ENCODE measurements at places on chromosomes 1 and 21.
A peak's percentile ranks its signal among the peaks of the same experiment; 100 is the strongest.

- DNase-seq: no peak
These were observed 1.6 kb downstream of the CD247 start for GRCh38 chr1:167516404-167517388.

GRCh38 chr1:1730870-1731269 is 6.7 kb upstream of the CDK11A start:
- DNase-seq: no peak

DNA sequence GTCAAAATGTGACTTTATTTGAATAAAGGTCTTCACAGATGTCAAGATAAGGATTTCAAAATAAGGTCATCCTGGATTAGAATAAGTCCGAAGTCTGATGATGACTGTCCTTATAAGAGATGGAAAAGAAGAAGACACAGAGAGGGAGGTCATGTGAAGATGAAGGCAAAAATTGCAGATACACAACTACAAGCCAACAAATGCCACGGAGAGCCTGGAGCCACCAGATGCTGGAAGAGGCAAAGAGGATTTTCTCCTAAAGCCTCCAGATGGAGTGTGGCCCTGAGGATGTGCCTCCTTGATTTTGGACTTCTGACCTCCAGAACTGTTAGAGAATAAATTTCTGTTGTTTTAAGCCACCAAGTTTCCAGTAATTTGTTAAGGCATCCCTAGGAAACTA is 31.2 kb downstream of the SLAMF1 start:
- no peak for DNase-seq

DNA sequence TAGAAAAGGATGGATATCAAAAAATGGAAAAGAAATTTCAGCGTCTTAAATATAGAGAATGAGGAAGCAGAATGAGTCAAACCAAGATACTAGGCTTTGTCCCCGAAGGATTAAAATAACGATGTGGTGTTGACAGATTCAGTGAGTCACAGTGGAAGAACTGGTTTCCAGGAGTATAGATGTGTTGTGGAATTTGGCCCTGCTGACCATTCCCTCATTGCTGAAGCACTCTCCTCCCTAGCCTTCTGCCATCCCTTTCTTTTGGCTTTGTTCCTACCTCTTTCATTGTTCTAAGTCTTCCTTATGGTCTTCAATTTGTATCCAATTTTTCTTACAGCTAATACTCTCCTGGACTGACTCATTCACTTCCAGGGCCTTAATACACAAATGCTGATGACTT is 23.1 kb upstream of the USP25 start:
- DNase-seq: no peak

- no peak for DNase-seq
These were observed 366.3 kb downstream of the HHAT start for GRCh38 chr1:210695026-210695425.

DNA sequence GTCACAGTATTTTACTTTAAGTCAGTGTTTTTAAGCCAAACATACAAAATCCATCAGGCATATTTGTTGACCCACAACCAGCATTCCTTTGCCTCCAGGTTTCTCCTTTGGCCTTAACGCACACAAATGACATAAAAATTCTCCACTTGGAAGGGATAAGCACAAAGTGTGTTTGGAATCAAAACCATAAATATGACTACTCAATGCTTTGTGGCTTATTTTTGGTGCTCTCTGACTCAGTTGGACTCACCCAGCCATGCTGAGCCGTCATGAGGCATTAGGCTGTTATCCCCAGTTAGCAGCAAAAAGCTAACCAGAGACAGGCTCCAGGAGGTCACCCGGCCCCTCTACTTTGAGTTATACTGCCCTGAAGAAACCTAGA is 948 bp downstream of the PRUNE1 start:
- DNase-seq: no peak

- DNase-seq: no peak
These were observed 57.4 kb downstream of the MEGF6 start for GRCh38 chr1:3553940-3554223.

DNA sequence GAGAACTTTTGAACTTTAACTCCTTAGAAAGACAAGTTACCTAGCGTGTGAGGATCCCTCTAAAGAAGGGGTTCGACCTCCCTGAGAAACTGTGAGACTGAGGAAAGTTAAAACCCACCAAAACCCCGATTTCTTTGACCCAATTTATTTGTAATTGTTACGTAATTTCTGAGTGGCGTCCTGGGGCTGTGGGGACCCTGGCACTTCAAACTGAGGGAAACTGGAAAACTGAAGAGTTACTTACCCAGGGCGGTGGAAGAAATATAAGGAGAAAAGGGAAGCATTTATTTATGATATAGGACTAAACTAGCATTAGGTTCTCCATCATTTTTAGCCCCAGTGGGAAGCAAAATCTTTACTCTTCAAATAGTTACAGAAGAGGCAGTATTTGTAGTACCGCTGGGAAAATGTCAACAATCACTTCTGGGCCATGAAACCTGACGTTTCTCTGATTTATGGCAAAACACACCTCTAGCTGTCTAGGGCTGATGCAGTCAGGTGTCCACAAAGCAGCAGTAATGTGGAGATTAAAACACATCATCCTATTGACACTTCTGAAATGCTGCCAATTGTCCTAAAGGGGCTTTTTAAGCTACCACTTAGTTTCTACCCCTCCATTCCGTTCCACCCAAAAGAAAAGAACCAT is 430 bp downstream of the S100B start:
- DNase-seq: no peak

DNA sequence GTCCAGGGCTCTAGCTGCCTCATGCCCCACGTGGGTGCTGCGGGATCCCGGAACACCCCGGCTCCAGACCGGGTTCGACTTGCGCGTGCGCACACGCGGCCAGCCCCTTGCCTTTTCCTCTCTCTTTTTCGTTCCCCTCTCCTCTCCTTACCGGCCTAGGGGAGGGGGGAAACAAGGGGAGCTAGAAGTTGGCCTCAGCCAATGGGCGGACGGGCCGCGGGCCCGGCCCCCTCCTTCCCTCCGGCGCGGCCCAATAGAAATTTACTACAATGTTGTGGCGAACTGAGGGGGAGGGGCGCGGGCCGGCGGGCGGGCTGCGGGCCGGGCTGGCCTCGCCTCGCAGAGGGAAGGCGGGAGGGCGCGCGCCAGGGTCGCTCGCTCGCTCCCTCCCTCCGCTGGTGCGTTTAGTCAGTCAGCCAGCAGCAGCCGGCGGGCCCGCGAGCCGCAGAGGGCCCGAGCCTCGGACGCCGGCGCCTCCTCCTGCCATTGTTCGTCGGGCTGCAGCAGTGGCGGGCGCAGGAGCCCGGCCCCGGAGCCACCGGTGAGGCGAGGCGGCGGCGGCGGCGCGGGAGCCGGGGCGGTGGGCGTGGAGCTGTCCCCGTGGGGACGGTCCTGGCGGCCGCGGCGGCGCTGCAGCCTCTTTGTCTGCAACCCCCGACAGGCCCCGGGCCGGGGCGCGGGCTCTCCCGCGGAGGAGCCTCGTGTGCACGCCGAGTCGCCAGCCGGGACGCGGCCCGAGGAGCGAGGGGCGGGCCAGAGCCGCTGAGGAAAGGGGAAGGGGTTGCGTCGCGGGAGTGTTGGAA is at the start of gene EPB41:
Gene EPB41, plus strand, starts transcription at position 342 of the 803 bp plus-strand sequence. CDS start 72,869 bp downstream, outside the sequence.
- DNase-seq: peak; percentile 90

GRCh38 chr1:222889440-222889839 is 74.6 kb downstream of the DISP1 start:
- no peak for DNase-seq

- no peak for DNase-seq
These were observed 20.4 kb upstream of the FHAD1 start for GRCh38 chr1:15226388-15227255.

DNA sequence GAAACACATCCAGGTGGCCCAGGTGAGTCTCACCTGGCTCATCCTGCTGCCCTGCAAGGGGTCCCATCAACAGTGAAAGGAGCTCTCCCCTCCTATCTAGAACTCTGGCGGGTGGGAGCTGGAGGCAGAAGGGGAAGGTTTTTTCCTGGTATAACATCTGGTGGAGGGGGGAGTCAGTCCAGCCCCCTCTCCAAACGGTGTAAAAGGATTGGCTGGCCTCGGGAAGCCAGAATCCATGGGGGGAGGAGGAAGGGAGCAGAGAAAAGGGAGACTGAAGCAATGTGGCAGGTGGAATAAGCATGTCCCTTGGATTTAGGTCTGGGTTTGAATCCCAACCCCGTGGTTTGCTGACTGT is 1.2 kb upstream of the CAMK2N1 start:
- DNase-seq: no peak

GRCh38 chr1:38117444-38117887 is 70.9 kb upstream of the POU3F1 start:
- no peak for DNase-seq

DNA sequence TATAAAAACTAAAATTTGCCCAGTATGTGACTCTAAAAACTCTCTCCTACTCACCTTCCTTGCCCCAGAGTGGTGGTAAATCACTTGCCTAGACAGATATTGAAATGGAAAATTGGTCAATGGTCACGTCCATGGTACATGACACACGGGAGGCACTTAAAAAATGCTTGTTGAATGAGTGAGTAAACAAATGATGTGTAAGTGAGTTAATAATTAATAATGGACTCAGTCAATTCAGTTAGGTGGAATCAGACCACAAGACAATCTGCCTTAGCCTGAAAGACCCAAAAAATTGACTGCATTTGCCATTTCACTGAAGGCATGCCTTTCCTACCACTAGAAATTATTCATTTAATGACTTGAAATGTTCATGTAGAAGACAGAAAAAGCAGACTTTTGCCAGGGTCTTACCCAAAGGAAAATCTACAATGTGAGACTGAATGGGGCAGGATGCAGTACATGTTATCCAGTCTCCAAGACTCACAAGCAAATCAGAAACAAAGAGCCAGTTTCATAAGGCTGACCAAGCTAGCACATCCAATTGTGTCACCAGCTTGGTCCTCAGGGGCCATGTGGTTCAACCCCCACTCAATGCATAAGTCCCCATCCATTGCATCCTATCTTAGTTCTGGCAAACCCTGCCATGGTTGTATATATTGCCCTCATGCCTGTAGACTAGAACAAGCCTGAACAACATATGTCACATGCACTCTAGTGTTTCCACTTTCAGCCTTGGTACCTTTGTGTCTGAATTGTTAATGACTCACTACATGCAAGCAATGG is 73.6 kb downstream of the TBX15 start:
- no peak for DNase-seq

DNA sequence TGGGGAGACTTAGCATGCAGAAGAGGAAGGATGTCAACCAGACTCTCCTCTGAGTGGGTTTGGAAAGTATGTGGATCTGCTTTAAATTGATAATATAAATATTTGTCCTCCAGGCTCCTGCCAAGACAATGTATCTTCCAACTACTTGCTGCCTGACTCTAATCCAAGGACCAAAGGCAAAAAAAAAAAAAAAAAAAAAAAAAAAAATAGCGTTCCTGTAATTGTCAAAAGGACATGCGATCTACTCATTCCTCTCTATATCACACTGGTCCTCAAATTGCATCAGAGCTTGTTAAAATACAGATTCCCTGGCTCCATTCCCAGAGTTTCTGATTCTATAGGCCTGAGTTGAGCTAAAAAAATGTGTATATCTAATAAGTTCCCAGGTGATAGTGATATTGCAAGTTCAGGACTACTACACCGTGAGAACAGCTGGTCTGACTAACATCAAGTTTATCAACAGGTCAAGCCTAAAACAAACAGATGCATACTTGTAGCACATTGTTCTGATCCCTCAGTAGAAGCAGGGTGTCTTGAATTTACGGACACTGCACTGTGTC is 141.3 kb downstream of the TNR start:
- no peak for DNase-seq

- DNase-seq: no peak
These were observed 744 bp upstream of the WDR26 start for GRCh38 chr1:224435318-224435763.

- no peak for DNase-seq
These were observed 176.1 kb downstream of the CLIC6 start for GRCh38 chr21:34844924-34845238.

- DNase-seq: no peak
These were observed 101.1 kb upstream of the TIAM1 start for GRCh38 chr21:31445137-31445536.

DNA sequence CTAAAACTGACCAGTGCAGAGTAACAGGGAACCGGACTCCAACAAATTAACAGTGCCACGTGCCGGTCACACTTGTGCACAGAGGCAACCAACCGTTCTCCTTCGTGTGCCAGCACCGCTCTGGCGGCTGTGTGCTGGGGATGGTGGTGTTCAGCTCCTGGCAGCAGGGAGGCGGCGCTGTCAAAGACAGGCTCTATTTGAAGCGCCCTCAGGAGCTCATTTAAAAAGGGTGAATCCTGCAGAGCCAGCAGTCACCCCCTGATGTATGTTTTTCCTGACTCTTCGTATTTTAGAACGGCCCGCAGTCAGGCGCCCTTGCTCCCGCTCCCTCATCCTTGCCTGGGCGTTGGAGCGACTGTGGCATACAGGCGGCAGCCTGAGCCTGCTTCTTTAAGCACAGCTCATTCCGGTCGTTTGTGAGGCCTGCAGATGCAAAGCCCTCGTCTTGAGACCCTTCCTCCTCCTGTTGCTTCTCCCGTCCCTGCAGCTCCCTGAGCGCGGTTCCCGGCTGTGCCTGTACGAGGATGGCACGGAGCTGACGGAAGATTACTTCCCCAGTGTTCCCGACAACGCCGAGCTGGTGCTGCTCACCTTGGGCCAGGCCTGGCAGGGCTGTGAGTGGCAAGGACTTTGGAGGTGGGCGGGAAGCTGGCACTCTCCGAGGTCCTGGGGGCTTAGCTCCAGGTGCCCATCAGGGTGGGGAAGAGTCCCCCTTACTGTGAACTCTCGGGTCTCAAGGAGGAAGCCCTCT is 1.1 kb downstream of the DFFB start:
- peak; percentile 35 for DNase-seq

GRCh38 chr1:241186716-241187115 is 170.3 kb downstream of the RGS7 start:
- DNase-seq: no peak

DNA sequence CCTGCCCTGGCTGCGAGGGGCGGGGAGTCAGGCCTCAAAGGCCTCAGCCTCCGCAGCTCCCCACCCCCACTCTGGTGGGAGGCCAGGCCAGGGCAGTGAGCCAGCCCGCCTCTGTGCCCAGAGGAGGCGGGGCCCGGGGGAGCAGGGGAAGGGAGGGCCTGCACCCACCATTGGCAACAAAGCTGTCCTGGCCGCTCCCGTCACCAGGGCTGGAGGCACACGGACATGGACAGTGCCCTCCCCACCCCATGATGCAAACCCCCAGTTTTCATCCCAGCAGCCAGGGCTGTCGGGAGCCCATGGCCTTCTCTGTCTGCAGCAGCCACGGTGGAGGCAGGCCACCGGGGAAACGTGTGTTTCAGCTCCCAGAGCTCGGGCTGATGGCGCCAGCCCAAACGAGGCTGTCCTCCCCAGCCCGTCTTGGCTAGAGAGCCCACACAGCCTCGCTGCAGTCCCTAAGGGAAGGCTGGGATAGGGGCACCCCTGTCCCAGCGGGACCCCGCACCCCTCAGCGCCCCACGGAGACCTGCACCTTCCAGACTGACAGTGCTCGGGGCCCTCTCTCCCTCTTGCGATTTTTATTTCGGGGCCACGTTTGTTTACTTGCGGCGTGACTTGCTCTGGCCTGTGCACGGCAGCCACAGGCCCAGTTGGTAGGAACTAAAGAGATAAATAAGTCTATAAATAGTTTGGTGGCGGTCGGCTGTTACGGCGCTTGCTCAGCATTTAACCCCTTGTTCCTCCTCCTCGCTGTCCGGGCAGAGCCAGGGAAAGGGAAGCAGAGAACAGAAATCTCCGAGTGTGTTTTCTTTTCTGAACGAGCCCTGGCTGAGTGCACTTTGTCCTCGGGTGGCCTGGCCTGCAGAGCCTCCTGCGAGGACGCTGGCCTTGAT is 101.8 kb downstream of the PRDM16 start:
- no peak for DNase-seq
